Brain (organoid and tissue), 16 donors: ENCODE measurements at places on chromosomes 4 and X. TPM values are rescaled to one million over a fixed set of nuclear protein-coding genes. Genes with fewer than 3 reads are reported as not detected.
A peak's percentile ranks its signal among the peaks of the same experiment; 100 is the strongest.

The ITM2A gene
- 52.8 TPM for polyA plus RNA-seq

- no peak for DNase-seq
Observed at GRCh38 chr4:70743731-70744130, 22.0 kb downstream of the RUFY3 start.

The PPP1R2C gene
- polyA plus RNA-seq: not detected

The HNRNPD gene
- polyA plus RNA-seq: 297 TPM

DNA sequence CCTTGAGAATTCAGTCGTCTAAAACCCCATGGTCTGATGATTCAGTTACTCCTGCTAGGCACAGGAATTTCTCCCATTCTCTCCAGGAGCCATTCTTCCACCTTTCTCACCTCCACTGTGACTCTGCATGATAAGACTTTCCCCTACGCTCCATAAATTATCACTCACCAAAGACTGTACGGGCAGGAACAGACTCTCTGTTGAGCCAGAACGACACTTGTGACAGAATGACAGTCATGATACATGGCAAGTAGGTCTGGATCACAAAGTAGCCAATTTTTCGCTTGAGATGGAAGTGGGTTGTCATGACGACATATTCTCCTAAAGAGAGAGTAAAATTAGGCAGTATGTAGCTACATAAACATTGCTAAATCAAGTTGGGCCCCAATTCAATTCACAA is 59.1 kb upstream of the MAGEA10 start:
- DNase-seq: peak; percentile 1

GRCh38 chr4:15336410-15337167 is 91.2 kb upstream of the C1QTNF7 start:
- DNase-seq: no peak

- DNase-seq: no peak
Observed at GRCh38 chr4:57445686-57446085, 335.5 kb upstream of the IGFBP7 start.

DNA sequence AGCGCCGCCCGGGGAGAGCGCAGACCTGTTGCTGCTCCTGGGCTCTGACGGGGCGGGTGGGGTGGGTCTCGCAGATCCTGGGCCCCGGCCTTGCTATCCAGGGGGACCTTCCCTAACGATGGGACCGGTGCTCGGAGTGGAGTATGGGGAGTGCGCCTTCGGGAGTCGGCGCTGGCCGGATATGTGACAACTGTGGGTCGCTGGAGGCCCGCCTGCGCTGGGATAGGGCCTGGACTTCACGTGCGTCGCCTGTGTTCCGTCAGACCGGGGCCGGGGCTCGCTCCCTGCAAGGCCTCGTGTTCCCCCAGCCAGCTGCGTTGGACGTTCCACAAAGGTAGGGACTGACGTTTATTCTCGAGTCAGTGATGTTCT is 1.3 kb downstream of the TBL1X start:
- DNase-seq: peak; percentile 8

DNA sequence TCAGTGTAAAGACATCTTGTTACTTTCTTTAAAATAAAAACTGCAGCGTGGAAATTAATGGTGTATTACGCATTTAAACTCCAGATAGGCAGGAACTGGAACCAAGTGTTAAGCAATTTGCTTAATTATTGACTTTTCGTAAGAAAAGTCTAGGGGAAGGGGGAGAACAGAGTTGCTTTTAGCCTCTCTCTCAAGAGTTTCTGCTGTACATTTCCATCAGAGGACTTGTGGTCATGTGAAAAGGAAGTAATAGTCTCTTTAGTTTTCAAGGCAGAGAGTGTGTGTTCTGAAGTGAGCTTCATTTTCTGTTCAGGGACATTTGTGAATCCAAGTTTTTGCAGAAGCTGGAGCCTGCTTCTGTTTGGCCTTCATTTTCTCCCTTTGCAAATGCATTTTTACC is 127.2 kb downstream of the UBE2K start:
- DNase-seq: no peak

The EGFL6 gene
- 0.22 TPM for polyA plus RNA-seq

DNA sequence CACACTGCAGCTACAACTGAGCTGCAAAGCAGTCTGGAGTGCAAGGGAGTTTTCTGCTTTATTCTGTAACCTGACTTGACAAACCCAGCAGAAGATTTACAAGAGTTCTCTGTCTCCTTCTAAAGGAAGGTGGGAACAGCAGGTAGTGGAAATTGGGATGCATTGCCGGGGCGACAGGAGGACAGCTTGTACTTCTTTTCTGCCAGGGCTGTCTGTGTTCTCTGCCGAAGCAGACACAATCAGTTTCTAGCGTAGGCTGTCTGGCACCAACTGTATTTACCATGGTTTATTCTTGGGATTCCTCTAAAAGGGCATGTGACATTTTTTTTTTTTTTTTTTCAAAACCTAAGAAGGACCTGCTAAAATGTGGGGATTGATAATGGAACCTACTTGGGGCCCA is 190.8 kb upstream of the GK2 start:
- DNase-seq: no peak

The SPANXN3 gene
- polyA plus RNA-seq: not detected

DNA sequence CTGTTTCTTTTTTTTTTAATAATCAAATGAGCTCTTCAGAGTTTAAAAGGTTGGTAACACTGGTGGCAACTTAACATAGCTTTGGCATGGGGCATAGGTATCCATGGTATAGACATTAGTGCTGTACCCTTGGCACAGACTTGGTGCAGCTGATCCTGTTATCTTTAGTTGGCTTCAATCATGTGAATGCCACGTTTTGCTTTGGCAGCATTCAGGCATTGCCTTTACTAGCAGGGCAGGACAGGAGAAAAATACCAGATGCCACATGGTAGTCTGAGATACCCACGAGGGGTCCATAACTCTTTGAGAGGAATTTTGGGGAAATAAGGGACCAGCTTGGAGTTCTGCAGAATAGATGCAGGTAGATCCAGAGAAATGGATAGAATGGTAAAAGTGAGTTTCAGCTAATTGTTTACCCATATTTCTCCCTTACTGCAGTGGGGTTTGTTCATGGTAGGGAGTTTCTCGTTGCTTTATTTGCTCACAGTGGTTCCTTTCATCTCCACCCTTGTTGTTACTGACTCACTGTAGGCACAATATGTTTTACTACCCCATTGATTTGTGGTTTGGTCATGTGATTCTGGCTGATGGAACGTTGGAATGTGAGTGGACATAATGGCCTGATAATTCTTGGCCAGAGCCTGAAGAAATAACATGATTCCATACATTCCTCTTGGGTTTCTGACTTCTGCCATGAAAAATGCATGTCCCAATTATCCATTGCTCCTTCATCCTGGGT is 342.7 kb downstream of the GLUD2 start:
- DNase-seq: no peak

DNA sequence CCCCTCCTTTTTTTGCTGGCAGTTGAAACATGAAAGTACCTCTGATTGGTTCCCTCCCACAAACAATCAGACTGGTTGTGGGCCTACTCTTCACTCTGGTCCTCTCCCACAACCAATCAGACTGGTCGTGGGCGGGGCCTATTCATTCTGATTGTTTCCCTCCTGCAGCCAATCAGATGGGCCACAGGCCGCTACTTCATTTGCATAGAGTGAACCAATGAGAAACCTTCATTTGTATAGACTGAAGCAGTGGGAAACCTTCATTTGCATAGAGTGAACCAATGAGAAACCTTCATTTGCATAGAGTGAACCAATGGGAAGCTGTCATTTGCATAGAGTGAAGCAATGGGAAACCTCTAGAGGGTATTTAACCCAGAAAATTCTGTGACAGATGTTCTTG is 55.2 kb downstream of the TRMT44 start:
- DNase-seq: no peak

- peak; percentile 50 for DNase-seq
Observed at GRCh38 chr4:74365761-74366160, 816 bp downstream of the EREG start.

The PLAC1 gene
- polyA plus RNA-seq: not detected

GRCh38 chrX:154051201-154051810 is 31.6 kb upstream of the IRAK1 start:
- DNase-seq: peak; percentile 74

GRCh38 chr4:44670506-44671199 is 7.6 kb upstream of the GUF1 start:
- DNase-seq: no peak

DNA sequence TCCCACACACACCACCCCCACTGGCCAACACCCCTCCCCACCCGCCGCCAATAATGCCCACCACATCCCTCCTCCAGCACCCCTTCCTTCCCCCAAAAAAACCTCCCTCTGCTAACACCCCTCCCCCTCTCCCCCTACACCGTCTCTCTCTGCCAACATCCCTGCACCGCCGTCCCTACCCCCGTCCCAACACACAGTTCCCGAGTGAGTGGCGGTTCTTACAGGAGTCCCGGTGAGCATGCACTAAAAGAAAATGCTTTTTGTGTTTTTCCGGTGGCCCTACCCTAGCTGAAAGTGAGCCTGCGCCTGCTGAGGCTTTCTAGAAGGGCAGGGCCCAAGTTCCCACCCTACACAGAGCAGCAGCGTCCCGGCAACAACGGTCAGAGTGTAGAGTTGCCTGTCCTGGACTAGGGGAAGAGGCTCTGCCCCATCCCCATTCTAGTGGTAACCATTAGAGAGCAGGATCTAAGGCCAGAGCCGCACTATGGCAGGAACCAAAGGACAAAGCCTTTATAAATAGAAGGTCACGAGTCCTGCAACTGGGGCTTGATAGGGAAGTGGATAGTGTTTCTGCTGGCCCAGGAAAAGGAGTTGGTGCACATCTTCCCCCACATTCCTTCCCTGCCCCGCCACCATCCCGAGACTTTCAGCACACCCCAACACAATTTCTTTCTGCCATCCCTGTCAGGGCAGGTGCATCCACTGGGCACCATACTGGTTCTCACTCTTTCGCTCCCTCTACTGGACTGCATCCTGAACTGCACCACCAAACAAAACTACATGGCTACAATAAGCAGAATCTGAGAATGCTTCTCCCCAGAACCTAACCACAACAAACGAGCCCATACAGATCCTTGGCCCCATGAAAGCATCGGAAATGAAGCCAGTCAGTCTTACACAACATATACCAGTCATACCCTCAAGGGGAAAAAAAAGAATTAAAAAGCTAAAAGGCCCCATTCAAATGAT is 78.1 kb upstream of the PAGE3 start:
- DNase-seq: no peak

The PASD1 gene
- polyA plus RNA-seq: not detected

The CXCL5 gene
- polyA plus RNA-seq: not detected
